WERI-Rb-1 (cell line): ENCODE measurements at places on chromosomes 4 and X.

DNA sequence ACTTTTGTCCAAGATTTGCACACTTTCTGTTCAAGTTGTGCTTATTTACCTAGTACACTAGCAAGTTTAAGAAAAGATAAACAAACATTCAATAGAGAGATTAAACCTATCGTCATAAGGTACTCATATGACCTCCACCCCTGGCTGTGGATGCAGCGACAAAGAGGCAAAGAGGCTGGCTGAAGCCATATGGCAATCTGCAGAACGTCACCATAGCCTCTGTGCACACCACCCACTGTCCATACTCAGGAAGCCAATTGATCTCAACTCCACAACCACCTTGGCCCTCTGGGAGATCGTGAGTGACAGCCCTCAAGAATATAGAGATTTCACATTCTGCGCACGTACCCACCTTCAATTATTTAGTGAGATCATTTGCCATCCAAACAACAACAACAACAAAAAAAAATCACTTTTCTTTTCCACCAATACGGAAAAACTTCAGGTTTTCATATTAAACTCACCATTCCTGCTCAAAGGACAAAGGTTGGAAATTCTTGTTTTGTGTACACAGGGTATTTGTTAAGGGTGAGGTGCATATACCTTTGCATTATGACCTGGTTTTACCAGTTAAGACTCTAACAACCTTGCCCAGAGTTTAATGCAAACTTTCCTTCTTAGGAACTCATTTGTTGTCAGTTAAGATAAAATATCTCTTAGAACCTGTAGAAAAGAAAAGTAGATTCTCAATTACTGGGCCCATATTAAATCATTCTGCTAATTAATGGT, 243.0 kb upstream of the FSTL5 start:
- no peak for DNase-seq

- no peak for DNase-seq
These were observed 711.8 kb upstream of the FAM241A start for GRCh38 chr4:111433441-111433840.

DNA sequence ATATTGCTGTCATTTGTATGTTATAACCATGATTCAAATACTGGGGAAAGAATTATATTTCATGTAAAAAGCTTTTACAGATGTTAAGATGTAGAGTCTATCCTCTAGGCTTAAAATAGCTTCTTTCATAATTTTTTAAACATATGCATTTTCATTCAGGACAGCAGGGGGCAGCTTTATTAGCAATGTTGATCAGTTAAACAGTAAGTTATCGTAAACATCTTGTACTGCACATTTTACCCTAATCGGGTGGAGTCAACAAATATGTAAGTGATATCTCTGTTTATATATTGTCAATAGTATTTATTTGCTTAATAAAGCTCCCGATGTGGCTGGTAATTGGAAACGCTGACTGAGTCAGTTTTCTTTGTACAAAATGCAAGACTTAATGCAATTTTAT, 142.5 kb upstream of the MED14 start:
- no peak for DNase-seq

GRCh38 chrX:75131973-75132627, 24.0 kb downstream of the ABCB7 start:
- DNase-seq: no peak

- DNase-seq: no peak
These were observed 27.5 kb downstream of the OTUD6A start for GRCh38 chrX:70089604-70090297.

- DNase-seq: no peak
These were observed 56.9 kb downstream of the NSG1 start for GRCh38 chr4:4443821-4444220.

GRCh38 chrX:71666240-71667223, 814 bp upstream of the LOC101059915 start:
- DNase-seq: no peak

GRCh38 chrX:65576160-65576559, 41.6 kb upstream of the LAS1L start:
- DNase-seq: no peak

DNA sequence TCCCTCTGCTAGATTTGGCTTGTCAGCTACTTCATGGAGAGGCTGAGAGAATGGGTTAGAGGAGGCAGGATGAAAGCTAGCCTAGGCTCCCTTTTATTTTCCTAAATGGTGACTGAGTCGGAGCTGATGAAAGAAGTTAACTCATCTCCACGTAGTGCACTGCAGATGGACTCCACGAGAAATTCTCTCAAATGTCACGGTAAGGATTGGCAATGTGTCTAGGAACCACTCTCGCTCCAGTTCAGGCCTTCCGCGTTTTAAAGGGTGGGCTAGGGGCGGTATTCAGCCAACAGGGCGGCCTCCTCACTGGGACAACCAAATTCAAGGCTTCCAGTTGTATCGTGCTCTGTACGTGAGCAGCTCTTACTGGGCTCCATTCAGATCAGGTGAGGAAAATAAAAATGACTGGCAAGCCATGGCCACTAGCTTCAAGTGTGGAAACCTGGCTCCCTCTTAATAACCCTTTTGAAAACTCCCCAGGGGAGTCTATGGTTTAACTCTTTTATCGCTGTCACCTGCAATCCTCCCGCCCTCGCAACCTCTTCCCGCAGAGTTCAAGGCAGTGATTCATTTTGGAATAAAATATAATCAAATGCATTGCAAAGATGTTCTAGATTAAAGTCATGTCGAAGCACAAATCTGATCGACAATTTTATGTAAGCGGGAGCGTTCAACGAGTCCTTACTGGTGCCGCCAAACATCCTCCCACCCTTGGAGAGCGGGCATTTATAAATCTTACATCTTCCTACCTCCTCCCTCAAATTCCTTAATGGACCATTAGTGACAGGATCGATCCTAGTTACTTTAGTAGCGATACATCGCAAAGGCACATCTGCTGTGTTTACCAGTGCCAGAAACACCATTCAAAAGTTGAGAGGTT, 1.2 kb downstream of the SPOCK3 start:
- no peak for DNase-seq

DNA sequence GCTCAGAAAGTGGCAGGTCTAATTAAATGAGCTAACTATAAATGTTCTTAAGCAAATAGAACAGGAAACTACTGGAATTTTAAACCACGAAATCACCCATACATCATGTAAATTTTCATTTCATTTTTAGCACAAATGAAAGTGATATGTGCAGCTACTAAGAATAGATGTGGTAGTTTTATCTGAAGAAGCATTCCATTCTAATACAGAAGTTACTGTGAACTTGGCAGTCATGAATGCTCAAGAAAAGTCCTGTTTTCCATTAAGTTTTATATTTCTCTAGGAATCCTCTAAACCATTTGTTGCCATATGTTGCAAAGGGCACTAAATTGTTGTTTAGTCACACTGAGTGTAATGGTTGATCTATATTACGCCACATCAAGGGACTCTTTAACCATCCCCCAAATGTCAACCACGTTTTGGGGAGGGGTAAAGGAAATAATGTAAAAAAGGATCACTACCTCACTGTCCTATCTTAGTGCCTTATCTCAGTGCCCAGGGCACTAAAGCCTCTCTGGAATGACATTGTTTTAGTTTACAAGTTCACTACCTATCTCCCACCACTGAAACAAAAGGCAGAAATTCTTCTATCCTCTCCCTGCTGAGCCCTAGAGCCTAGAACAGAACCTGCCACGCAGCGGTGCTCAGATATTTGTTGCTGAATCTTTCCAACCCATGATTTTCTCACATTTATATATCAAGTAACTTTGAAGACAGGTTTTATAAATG, 118.0 kb downstream of the SHISA3 start:
- DNase-seq: no peak

DNA sequence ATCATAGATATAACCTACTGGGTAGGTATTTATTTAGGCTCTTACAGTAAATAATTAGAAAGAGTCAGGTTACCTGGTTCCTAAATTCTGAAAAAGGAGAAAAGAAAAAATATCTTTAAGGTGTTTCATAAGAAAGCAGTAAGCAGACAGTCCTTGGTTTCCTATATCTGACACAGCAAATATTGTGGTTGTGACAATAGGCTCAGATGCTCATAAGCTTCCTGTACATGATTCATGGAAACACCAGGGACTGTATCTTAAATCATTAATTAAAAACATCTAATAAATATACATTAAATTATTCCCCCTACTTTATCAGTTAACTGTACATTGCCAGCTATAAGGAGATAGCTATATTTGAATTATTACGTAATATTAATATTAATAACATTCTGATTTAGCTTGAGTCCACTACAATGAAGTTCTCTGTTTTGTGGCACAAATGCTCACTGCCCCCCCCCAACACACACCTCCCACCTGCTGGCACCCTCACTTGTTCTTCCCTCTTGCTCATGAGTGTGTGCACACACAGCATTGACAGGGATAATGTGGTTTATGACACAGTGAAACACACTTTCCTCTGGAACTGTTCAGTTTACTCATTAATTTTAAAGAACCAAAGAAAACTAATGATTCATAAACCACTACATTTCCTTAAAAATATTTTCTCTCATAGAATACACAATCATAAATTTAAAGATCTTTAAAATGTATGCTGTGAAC, 187.4 kb downstream of the NR3C2 start:
- no peak for DNase-seq

GRCh38 chr4:153233761-153234371, 29.6 kb downstream of the TRIM2 start:
- DNase-seq: no peak

GRCh38 chr4:139692309-139693012, 26.8 kb downstream of the MGST2 start:
- DNase-seq: peak; percentile 58

DNA sequence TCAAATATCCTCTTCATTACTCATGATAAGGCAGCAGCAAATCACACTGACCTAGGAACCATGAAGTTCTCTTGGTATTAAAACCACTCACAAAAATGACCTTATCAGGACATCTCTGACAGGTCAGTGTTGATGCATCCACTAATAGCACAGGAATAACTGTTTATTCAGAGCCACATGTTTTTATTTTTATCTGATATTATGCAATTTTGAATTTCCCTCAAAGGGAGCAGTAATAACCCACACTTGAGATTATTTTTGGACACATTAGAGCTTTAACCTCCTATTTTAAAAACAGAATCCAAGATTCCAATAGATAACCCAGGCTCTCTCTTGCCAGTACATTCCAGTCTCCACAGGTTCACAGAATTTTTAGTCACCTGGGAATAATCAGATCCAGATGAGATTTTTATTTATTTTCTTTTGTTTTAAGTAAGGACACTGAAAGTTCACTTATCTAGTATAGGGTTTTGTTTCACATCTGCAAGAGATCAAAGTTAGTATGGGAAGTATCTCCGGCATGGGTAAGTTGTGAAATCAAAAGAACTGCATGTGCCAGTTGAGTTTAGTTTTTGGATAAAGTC, 36.3 kb upstream of the MYOZ2 start:
- DNase-seq: no peak
